ENCODE measurements at places on chromosomes 16 and 17.

GRCh38 chr17:49899191-49899485 lies 51.3 kb upstream of the TAC4 start:
- no peak for DNase-seq

- DNase-seq, result no peak
Observed at GRCh38 chr17:22142091-22142490, 449.8 kb downstream of the KCNJ18 start.

DNA sequence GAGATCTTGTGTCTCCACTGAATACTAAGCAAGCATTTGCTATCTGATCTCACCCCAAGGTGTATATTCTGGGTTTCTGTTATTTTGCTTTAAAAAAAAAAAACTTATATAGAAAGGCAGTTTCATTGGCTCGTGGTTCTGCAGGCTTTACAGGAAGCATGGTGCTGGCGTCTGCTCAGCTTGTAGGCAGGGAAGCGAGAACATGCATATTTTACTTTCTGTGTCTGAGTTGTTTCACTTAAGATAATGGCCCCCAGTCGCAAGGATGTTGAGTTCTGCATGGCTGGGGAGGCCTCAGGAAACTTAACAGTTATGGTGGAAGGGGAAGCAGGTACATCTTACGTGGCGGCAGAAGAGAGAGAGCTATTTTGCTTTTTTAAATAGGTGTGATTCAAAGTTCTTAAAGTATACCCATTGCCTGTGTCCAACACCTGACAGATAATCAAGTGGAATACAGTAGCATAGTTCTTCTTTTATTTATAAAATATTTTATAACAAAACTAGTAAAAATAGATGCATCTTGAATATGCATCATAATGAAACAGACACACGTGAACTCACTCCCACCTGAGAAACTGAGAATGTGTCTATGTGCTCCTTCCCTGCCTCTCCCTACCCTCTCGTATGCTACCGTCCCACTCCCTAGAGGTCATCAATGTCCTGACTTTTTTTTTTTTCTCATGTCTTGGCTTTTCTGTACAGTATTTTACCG lies 15.4 kb upstream of the ARHGAP17 start:
- no peak for DNase-seq

DNA sequence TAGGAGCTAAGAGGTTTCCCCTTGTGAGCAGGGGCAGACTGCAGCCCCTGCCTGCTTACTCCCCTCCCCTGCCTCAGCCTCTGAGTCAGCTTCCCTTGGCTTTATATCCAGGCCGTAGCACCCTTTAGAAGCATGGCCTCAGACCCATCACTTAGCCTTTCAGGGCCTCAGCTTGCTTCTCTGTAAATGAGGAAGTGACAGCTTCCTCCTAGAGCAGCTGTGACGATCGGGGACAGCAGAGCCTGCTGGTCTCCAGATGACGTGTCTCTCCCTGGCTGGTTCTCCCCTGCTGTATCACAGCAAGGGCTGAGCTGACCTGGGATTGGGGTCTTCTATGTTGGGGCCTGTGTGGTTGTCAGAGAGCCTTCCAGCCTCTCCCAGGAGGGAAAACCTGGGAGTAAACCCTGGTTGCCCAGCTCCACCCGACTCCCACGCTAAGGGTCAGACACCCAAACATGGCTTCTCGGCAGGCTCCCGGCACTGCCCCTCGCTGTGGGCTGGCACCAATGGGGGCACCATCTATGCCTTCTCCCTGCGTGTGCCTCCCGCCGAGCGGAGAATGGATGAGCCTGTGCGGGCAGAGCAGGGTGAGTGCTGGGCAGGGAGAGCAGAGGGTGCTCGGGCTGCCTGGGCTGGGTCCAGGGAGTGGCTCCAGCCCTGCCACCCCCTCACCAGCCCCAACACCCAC lies 16.3 kb upstream of the MYO15B start:
- no peak for DNase-seq

DNA sequence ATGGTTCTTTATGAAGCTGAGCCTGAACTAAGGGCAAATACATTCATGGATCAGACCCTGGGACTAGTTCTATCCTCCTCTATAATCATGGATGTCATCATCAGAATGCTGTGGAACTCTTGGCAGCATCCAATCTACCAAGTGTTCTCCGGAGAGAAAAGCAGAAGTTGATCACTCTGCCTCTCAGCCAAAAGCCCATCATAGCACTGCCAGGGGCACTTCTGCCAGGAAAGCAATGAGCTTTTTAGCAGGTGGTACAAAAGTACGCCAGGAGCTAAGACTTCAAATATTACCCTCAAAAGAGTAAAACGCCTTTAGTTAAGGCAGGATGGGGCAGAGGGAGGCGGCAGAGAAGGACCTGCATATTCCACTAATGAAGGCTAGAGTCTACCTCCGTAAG lies 279.0 kb downstream of the SLC39A11 start:
- DNase-seq, result no peak

DNA sequence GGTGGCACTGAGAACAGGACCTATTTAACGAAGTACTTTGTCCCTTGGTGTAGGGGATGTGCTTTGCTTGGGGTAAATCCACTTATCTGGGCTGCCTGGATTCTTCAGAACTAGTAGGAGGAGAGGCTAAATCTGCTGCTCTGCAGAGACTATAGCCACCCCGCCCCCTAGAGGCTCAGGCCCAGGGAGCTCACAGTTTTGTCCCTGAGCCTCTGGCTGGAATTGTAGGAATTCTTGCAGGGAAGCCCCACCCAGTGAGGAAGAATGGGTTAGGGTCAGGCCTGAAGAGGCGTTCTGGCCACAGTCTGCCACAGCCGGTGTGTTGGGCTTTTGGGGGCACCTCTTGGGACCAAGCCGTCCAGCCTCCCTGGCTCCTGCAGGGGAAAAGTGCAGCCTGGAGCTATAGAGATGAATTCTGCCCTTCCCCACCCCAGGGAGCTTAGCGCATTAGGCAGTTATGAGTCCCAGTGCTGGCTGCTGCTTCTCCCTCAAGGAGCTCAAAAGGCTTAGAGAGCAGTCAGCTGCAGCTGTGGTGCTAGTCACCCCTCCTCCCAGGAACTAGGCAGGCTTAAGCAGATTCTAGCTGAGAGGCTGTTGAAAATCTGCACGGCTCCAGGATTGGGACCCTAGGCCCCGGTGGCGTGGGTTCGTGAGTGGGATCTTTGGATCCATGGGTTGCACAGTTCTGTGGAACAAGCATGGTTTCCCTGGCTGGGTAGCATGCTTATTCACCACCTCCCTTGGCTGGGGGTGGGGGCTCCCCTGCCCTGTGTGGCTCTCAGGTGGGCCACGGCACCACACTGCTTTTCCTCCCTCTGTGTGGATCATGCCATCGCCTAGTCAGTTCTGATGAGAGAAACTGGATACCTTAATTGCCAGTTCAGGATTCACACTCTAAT lies 237.4 kb upstream of the TOM1L1 start:
- no peak for DNase-seq

DNA sequence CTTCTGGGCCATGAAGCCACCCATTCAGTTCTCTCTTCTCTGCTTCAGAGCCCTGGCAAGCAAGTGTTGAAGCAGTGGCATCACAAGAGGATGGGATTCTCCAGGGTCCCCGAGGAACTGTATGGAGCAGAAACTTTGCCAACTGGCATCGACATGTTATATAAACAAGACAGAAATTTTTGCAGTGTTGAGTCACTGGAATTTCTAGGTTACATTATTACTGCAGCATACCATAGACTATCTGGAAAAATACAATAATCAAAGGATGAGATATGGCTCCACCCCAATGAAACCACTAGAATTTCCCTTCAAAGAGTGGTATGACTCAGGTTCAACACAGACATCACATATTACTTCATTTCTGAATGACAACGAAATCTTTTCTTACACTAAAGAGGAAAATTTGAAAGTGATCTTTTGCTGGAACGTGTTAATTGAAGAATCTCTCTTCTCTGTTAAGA lies 343.0 kb upstream of the DYNLRB2 start:
- DNase-seq, result no peak

DNA sequence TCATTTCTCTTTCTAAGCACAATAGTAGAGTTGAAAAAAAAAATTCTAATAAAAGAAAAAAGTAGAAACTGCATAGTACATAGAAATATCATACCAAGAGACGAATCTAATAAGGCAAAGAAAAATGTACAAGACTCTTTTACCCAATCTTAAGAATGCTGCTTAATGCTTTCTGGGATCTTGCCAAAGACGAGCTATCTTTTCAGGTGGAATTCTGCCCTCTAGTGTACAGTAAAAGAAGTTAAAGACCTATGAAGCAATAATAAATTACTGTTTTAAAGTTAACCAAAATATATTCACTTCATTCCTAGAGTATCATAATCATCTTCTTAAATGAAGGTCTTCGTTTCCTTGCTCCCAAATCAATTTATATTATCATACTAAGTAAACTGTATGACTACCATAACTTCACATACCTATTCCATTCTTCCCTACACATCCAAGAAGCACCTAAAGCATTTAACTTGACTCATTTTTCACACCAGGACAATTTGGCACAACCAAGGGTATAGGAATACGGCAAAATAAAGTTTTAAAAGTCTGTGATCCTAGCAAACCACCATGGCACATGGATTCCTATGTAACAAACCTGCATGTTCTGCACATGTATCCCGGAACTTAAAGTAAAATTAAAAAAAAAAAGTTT lies 47.7 kb downstream of the CFDP1 start:
- DNase-seq, result no peak

DNA sequence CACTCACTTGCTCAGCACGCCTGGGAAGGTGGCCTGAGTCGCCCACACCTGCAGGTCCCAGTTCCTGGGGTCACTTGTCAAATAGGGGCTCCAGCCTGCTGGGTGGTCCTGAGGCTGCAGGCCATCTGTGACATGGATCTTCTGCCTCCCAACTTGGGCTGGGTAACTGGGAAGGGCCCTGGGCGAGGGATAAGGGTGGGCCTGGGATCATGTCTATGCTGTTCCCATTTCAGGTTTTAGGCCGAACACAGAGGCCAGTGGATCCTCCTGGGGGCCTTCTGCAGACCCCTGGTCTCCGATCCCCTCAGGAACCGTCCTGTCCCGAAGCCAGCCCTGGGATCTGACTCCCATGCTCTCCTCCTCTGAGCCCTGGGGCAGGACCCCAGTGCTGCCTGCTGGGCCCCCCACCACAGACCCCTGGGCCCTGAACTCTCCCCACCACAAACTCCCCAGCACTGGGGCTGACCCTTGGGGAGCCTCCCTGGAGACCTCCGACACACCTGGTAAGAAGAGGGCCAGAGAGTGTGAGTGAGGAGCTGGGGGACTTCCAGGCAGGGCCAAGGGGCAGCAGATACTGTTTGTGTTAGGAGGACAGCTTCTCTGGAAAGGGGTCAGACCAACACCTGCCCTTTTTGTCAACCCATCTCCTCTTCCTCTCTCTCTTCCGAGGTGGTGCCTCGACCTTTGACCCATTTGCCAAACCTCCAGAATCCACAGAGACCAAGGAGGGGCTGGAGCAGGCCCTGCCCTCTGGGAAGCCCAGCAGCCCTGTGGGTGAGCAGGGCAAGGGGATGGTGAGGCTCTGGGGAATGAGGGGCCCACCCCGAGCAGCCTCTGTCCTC lies 6.2 kb upstream of the SPATA20 start:
- no peak for DNase-seq

- no peak for DNase-seq
Observed at GRCh38 chr16:13829697-13830299, 90.2 kb upstream of the ERCC4 start.

- DNase-seq, result no peak
Observed at GRCh38 chr16:10040136-10041080, 141.8 kb downstream of the GRIN2A start.

DNA sequence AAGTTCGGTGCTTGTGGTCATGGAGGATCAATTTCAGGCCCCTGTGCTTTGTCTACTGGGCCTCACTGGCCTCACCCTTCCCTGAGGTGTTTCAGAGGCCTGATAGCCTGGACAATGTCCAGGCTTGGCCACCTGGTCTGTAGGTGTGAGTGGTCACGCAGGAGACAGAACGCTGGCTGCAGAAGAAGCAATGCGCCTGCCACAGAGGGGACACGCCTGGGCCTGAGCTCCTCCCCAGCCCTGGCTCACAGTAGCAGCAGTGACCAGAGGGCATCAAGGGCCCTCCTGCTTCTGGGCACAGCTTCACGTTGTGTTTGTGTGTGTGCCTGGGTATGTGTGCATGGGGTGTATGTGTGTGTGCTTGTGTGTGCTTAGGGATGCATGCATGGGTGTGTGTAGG lies 1.9 kb upstream of the PITPNM3 start:
- no peak for DNase-seq

DNA sequence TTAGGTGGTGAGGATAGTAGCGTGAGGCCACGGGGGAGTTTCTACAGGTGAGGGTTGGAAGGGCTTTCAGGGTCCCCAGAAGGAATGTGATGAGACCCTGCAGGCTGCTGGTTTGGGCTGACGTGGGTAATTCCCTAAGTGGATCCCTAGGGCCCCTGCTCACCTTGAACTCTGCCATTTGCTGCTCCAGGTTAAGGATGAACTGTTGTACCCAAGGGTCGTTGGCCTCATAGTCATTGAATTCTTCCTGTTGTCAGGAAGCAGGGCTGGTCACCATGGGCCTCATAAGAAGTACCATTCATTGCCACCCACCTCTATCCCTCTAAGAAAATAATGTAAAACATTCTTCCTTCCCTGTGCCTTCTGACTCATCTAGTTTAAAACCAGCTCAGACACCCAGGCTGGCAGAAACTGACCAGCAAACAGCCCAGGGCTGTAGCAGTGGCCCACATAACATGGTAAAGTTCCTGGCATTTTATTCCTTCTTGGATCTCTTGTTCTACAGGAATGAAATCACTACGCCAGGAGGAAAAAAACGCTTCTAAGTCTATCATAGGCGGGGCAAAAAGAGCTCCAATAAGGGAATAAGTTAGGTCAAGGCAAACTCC lies 27.6 kb downstream of the FCSK start:
- no peak for DNase-seq

GRCh38 chr17:39283896-39284295 lies 58.2 kb upstream of the STAC2 start:
- DNase-seq, result no peak
